Anterior cingulate cortex (tissue), 58 donors: ENCODE measurements at places on chromosomes 2 and 18.

DNA sequence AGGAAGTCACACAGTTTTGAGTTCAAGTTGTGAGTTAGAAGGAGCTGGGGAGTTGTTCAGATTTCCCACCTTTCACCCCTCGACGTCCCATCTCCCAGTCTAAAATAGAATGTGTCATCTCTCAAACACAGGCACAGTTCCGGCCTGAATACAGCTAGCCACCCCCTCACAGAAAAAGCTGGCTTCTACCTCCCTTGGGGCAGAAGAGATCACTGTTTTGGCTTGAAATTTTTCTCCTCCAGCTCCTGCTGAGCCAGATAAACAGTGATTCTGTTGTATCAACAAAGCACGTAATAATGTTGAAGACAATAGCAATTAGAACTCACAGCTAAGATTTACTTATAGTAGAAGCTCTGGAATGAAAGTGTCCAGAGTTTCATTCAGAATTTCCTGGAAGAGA lies 74.7 kb downstream of the KIAA2012 start:
- no peak for DNase-seq

DNA sequence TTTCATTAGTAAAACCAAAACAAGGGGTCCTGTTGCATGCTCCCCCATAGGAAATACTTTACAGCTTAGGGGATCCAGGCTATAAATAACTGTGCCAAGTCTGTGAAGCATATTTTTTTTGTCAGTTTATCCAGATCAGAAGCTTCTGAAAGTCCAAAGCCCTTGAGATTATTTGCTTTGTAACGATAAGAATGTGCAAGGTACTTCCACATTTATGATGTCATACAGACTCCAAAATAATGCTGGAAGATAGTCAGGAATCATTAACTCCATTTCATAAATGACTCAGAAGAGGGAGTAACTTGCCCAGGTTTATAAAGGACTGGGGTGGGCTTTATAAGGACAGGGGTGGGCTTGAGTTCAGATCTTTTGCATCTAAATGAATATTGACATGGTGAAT lies 29.3 kb downstream of the RDH14 start:
- no peak for DNase-seq

DNA sequence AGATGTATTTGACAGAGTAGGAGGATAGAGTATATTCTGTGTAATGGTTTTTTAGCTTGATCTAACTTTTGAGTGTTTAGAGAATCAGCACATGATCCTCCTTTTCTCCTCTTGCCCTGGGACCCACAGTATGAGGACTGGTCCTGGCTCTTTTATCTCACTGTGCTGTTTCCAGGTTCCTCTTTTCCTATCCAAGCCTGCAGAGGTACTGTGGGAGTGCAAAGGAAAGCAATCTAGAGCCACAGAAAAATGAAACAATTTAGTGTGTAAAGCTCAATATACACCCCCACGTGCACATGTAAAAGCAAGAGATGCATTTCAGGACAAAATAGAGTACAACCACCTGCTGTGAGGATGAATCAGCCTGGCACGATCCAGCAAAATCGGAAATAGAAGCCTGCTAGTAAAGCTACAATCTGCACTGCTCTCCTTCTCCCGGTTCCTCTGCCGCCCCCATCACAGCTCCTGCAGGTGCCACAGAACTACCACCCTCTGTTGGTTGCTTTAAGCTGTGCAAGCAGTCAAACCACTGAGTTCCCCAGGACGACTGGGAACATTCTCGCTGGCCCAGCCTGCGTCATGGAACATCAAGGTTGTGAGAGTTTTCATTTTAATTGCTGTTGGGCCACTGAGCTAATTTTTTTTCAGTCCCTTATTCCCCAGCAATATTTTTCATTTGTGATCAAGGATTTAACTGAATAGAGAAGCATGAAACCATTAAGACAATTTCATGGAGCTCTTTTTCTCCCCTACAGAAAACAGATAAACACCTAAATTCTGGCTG lies 47.8 kb upstream of the MAPRE3 start:
- peak; percentile 72 for DNase-seq

DNA sequence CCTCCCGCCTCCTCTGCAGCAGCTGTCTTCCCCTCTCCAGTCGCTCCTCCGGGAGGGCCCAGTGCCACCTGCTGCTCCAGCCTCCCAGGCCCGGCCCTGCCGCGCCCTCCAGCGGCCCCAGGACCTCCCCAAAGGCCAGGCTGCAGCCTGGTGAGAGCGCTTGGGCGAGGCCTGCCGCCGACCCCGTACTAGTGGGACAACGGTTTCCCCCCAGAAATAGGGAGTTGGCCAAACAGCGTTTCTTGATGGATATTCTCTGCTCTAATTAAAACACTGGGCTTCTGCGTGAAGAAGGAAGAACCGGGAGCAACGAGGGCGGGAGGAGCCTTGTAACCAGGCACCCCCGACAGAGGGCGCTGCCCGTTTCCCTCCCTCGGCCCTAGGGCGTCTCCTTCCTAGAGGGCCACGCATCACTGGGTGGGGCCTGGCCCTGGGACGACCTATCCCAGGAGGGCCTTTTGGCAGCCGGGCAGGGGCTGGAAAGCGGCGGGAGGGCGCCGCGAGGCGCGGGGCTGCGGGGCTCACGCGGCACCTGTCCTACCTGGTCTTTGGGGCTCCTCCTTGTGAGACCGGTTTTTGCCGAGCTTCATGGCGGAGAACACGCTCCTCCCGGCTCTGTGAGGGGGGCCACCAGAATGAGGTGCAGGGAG lies 25.4 kb upstream of the OTOF start:
- DNase-seq: peak; percentile 71

- DNase-seq: no peak
Measured at GRCh38 chr18:10279905-10280644, 174.4 kb upstream of the APCDD1 start.

DNA sequence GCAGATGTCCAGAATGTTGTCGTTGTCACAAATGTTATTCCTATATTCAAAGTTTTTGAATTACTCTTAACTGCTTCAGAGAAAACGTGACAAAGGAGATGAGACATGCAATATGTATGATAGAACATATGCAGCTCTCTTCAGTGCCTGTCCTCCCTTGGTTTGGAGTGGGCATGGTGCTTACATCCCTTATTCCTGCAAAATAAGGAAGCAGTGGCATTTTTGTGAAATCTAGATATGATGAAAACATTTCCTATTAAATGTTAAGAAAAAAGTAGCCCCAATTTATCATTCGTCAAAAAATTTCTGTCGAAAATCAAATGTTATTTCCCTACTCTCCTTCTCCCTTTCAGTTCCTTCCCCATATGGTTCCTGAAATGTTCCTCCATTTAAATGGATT lies 457.5 kb upstream of the FANCL start:
- no peak for DNase-seq

GRCh38 chr2:61920548-61920947 lies 15.1 kb downstream of the COMMD1 start:
- no peak for DNase-seq
